Subcutaneous adipose tissue (tissue), 4 donors: ENCODE measurements at places on chromosomes 4 and X. TPM values are rescaled to one million over a fixed set of nuclear protein-coding genes. Genes with fewer than 3 reads are reported as not detected.

EGF gene
- total RNA-seq: not detected

ETNPPL gene
- total RNA-seq: not detected

ZNF330 gene
- 37.4 TPM for total RNA-seq

UNC5C gene
- total RNA-seq: 0.44 TPM

CCKAR gene
- total RNA-seq: not detected

PASD1 gene
- total RNA-seq: not detected

SCRG1 gene
- total RNA-seq: under 0.01 TPM

PRRG3 gene
- 0.49 TPM for total RNA-seq

ARMCX4 gene
- total RNA-seq: 7.1 TPM

TMA16 gene
- 43.7 TPM for total RNA-seq

NAA11 gene
- total RNA-seq: not detected

MAGEA12 gene
- not detected for total RNA-seq

NPY1R gene
- total RNA-seq: 42.2 TPM

ZGRF1 gene
- total RNA-seq: 5.8 TPM

PRDM8 gene
- 2.1 TPM for total RNA-seq

HMX1 gene
- not detected for total RNA-seq

RS1 gene
- not detected for total RNA-seq

GPC3 gene
- 92.0 TPM for total RNA-seq

SLC10A6 gene
- total RNA-seq: 16.4 TPM

ARR3 gene
- not detected for total RNA-seq

CXCL9 gene
- 2.6 TPM for total RNA-seq

TASL gene
- total RNA-seq: 0.75 TPM
